ENCODE measurements at places on chromosomes 16 and 17.

GRCh38 chr17:43766413-43767052, 7.9 kb upstream of the SOST start:
- no peak for DNase-seq

DNA sequence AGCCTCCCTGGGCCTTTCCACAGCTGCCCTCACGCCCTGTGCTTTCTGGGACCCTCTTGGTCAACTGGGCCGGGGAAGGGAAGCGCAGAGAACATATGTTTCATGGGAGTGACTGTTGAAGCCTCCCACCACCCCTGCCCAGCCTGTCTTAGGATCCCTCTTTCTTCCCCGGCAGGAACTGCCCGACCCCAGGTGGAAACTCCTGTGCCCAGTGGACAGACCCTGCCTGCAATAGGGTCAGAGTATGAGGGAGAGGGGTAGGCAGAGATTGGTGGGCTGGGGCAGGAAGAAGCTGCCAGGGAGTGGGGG, 10.5 kb downstream of the HEXIM2 start:
- DNase-seq: no peak

DNA sequence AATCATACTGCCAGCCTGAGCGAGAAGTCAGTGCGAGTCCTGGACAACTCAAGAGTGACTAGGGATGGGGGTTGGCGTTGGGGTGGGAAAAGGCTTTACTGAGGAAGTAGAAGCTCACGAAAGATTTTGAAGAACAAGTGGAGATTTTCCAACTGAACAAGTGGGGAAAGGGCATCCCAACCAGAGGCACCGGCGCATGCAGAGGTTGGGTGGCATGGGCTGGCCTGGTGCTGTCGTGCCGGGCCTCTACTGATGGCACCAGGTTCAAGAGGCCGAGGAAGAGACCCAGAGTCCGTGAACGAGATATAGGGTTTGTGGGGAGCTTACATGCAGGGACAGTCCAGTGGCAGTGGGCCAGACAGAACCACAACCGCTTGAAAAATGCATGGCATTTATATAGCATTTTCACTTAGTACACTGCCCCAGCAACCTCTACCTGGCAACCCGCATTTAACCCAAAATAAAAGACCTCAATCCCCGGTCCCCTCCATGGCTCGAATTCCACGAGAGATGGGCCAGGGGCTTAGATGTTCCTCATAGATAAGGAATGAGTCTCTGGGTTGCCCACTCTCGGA, 7.7 kb upstream of the ITGA3 start:
- DNase-seq: no peak

- DNase-seq: no peak
Measured at GRCh38 chr16:5234295-5235050, 136.9 kb upstream of the EEF2KMT start.
